Pons (tissue), 1 donor: ENCODE measurements at places on chromosomes 3 and 15.
A peak's percentile ranks its signal among the peaks of the same experiment; 100 is the strongest.

DNA sequence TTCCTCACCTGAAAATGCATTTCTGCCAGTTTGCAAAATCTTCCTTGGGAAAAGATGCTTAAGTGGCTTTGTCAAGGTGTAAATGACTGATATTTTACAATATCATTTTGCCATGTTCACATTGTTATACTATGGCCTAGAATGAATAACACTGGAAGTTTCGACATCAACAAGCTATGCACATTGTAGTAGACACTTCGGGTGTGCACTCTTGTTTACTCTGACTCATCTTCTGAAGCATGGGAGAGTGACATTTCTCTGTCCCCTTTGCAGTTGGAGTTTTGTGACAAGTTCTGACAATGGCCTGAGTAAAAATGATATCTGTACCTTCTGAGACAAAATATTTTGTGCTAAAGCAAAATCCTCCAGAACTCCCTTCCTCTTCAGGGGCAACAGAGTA lies 567.0 kb upstream of the RGMA start:
- no peak for DNase-seq

- DNase-seq: peak; percentile 76
Observed at GRCh38 chr3:66386925-66387650, 113.7 kb downstream of the LRIG1 start.

GRCh38 chr3:53192608-53193007 lies 31.6 kb downstream of the PRKCD start:
- no peak for DNase-seq

- DNase-seq: no peak
Observed at GRCh38 chr15:93059442-93059841, 29.6 kb downstream of the RGMA start.

GRCh38 chr3:185983495-185984141 lies 45.8 kb upstream of the TRA2B start:
- DNase-seq: peak; percentile 82

- DNase-seq: no peak
Observed at GRCh38 chr15:89998923-89999675, 2.0 kb upstream of the ZNF710 start.

DNA sequence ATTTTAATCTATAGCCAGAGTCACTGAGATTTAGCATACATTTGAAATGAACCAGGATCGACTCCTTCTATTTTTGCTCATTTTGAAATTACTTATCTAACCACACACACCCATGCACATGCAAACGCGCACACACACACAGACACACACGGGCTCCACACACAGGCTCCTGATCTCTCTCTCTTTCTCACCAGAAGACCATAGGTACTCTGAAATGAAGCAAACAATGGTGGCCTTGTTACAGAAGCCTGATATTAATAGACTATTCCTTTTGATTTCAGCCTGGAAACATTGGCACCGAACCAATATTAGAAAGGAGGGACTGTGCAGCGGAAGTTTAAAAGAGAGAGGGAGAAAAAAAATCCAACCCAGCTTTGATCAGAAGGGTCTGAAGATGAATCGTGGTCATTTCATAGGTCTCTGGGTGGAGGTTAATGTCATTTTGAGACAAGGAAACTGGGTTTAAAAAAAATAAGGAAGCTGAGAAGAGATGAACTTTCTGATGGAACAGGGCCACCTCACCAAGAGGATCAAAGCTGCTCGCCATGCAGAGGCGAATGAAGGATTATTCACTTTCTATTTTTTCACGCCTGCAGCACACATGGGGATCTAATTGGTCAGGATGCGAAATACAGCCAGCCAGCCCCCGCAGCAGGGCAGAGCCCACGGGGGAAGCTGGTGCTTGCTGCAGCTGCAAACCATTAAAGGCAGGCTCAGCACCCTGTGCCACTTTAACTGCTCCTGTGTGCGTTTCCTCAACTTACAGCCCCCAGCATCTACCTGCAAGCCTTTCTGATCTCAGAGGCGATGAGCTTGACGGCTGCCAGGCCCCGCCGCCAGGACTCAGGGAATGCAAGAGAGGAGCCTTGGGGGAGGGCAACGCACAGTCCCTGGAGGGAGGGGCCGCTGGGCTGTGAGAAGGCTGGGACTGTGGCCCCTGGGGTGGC lies 88.8 kb downstream of the HES1 start:
- no peak for DNase-seq

GRCh38 chr15:58852347-58852746 lies 81.1 kb downstream of the SLTM start:
- no peak for DNase-seq

DNA sequence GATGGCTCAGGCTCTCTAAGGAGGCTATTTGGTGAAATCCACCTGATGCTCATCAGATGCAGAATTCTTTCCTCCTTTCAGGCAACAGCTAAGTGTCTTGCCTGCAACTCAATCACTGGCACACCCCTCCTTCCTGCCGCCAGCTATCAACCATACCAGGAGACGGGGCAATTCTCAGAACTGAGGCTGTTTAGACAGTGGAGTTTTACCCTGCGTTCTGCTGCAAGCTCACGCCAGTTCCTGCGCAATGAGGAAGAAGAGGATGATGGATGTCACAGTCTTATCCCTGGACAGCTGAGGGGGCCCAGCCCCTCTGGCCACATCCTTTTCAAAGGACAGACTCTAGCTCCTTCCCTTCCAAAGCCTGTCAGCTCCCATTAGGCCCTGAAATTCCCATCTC lies 7.0 kb upstream of the MANF start:
- no peak for DNase-seq

DNA sequence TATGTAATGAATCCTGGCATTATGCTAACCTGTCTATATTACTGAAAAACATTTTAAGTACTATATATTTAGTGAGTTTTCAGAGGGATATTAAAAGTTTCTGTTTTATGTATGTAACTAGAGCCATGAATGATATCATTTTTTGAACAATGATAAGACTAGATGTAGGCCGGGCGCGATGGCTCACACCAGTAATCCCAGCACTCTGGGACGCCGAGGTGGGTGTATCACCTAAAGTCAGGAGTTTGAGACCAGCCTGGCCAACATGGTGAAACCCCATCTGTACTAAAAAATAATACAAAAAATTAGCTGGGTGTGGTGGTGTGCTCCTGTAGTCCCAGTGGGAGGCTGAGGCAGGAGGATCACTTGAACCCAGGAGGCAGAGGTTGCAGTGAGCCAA lies 34.1 kb downstream of the DHX36 start:
- no peak for DNase-seq

GRCh38 chr15:35000511-35000910 lies 12.4 kb upstream of the ZNF770 start:
- DNase-seq: no peak

GRCh38 chr3:156548902-156549301 lies 6.0 kb downstream of the SSR3 start:
- no peak for DNase-seq

DNA sequence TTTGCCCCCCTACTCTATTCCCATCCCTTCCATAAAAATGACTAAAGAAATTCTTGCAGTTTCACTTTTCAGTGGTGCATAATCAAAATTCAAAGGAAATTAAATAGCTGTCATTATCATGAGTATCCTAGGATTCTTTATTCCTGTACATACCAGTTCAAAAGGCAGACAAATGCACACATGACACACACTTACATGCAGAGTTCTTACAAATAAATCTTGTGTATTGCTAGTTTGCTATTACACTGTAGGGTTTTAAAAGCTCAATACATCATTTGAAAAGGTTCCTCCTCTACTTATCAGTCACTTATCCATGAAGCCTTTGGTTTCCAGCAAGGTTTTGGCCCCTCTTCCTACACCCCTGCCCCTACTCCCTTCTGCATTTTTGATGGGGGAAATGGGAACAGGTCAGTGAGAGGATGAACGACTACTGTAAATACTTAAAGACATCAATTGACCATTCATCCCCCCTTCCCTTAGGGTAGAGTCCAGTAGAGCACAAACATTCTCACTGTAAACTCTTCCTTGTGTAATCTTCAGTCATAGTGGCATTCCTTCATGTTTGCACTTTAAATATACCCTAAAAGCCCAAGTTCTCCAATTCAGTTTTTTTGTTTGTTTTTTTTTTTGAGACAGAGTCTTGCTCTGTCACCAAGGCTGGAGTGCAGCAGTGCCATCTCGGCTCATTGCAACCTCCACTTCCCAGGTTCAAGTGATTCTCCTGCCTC lies 92.6 kb downstream of the SUCLG2 start:
- no peak for DNase-seq

DNA sequence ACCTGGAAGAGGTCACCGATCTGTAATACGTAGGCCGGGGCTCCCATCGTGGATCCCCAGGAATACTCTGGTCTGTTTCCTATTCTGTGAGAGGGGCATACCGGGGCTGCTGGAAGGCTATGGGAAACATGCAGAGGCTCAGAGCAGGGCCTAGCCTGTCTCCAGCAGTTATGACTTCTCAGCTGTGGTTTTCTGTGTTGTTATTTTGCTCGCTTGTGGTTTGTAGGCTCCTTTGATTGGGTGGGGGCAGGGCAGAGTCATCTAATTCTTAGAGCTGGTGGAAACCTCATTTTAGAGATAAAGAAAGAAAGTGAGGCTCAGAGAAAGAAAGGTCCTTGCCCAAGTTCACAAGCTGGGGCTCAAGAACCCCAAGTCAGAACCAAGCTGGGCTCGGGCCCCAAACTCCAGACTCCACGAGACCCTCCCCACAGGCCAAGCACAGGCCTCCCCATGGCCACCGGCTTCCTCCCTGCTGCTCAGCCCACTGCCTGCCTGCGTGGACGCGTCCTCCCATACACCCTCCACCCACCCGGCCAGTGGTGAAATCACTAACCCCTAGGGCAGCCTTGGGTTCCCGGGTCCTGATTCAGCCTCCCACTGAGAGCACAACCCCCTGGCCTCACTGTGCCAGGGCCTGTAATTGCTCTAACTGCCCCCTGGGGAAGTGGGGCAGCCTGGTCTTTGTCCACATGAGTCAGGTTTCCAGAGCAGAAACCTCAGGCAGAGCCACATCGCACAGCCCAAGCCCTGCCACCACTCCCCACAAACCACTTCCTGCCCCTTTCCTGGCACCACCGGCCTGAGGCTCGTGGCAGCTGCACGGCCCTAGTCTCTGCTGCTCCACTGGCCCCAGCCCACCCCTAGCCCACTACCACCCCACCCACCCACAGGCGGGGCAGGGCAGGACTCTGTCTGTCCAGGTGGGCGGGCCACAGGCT lies 270.8 kb downstream of the UACA start:
- DNase-seq: peak; percentile 35

DNA sequence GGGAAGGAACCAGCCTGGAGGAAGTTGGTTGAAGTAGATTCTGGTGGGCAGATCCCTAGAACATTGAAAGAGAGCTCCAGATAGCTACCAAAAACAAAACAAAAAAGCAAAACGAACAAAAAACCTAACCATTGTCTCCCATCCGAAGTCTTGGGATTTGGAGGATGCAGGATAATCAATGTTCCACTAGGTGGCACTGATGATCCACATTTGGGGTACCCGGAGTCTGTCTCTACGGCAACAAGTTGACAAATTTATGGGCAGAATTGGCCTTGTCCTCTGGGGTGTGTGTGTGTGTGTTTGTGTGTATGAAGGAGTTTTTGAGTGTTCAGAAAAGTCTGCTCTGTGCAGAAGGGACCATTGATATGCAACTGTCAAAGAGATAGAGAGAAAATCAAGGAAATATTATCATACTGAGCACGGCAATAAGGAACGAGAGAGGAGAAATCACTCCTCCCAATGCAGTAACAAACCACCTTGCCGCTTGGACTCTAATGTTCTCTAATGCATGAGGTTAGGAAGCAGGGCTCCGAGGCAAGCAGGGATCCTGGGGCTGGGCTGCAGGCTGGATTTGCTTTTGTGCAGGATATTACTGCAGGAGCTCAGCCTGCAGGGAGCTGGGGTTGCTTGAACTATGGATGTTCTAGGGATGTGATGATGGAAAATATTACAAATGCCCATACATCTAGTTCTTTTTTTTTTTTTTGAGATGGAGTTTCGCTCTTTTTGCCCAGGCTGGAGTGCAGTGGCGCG lies 59.8 kb upstream of the KLHL25 start:
- DNase-seq: peak; percentile 66

GRCh38 chr15:77870195-77871065 lies 207.1 kb downstream of the TBC1D2B start:
- DNase-seq: peak; percentile 40

GRCh38 chr3:134881305-134881704 lies 86.2 kb downstream of the EPHB1 start:
- DNase-seq: no peak

- no peak for DNase-seq
Observed at GRCh38 chr15:63909819-63910437, 76.2 kb upstream of the HERC1 start.

GRCh38 chr3:105598042-105598796 lies 231.5 kb downstream of the ALCAM start:
- DNase-seq: no peak

- DNase-seq: no peak
Observed at GRCh38 chr3:100024520-100025303, 89.6 kb downstream of the FILIP1L start.

- DNase-seq: no peak
Observed at GRCh38 chr15:62999923-63000561, 42.5 kb upstream of the TPM1 start.

DNA sequence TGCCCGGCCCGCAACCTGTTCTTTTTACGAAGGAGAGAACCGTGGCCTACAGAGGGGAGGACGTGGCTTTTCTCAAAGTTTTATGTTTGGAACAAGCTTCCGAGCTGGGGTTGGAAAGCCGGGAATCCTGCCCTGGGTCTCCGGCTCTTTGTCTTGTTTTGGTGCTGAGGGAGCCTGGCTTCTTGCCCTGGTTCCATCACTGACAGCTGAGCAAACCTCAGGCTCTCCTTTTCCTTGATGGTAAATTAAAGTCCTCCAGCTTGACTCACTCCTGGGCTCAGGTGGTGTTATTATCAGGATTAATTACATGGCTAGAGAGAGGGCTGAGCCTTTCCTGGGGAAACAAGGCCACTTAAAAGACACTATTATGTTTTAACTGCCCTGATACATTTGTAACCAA lies 289.5 kb upstream of the RGMA start:
- no peak for DNase-seq

- DNase-seq: no peak
Observed at GRCh38 chr3:60757724-60758123, 493.5 kb downstream of the FHIT start.

GRCh38 chr3:194189243-194189791 lies 53.4 kb downstream of the HES1 start:
- DNase-seq: no peak

GRCh38 chr3:16496008-16496407 lies 17.5 kb downstream of the RFTN1 start:
- DNase-seq: no peak

DNA sequence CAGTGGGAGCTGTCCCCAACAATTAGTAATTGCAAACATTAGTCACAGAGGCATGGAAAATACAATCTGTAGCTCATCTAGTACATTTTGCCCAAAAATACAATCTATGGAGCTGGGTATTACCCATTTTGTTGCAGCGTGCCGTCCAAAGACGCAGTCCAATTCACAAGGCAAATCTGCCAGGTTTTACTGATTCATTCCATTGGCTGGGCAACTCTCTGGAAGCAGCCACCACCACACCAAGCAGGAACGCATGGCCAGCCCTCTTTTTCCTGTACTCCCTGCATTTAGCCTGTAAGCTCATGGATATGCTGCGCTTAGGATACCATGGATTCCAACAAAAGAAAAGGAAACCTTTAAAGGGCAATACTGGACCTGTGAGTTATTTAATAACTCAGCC lies 60.5 kb upstream of the ARRDC4 start:
- no peak for DNase-seq
